GM23338 (cell line): ENCODE measurements at places on chromosomes 7 and 10.

DNA sequence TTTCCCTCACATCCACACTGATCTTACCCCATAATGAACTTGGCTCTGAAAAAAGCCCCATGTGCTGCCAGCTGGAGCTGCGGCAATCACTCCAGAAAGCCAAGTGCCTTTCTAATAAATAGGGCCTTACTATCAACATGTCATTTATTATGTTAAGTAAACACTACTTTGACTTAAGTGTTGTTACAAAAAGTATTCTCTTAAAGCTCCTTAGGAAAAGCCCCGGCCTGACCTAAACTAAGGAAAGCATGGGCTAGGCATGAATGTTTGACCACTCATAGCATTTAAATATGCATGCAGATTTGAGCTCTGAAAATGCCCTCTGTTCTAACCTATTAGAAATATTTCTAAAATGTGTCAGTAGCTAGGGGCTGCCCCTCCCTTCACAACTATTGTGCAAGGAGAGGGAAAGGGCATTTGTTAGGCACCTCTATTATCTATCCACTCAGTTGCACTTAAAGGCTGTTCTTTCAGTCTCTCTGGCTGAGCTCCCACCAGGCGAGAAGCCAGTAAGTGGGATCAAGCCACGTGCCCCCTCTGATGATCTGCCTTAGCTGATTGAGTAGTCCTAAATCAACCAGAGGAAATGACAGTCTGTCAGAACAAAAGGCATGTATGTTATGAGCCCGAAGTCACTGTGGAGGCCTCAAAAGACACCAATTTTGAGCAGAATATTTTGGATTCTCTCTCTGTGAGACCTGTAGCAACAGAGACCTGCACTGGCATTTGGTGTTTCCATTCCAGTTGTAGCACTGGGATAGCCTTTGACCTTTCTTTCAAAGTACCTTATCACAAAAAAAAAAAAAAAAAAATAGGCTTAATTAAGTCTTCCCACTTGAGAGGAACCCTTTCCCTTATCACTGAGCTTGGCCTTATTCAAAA is 77.1 kb downstream of the ITGB8 start:
- no peaks in the 10 kb centered on the region for H3K27me3 ChIP-seq
- H3K27ac ChIP-seq, result no peak overlapping the region
- no peak for DNase-seq
- no peaks in the 10 kb centered on the region for H3K36me3 ChIP-seq

DNA sequence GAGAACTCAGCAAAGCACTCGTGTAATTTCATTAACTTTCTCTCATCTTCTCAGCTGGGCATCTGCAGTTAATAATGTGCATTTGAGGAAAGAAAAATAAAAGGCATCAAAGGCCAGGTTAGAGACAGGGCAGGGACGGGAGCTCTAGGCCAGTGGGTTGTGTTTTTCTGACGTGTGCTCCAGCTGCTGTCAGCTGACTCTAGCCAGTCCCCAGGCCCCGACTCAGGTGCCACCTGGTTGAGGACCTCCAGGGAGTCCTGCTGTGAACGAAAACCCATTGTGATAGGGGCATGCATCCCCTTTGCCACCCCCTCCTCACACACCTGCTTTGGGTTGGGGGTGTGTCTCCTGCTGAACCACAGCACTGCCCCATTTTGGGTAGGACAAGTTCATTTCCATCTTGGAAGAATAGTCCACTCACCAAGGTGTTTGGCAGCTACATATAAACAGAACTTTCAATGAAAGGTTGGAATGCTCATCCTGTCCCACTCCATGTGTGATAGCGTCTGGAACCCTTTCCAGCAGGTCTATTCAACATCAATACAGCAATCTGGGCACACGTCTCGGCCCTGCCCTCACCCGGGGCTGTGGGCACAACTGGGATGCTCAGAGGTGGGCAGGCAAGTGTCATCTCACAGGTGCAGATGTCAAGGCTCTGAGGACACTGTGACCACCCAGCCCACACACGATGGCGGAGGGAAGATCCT is 146.1 kb upstream of the FAM20C start:
- H3K36me3 ChIP-seq, result no peaks in the 10 kb centered on the region
- DNase-seq, result no peak
- no peaks in the 10 kb centered on the region for H3K27me3 ChIP-seq
- no peak overlapping the region for H3K27ac ChIP-seq

- H3K27me3 ChIP-seq, result no peaks in the 10 kb centered on the region
- H3K27ac ChIP-seq, result no peak overlapping the region
- H3K4me1 ChIP-seq, result peaks cover 11% of the 10 kb centered on the region; the same call in 1 of the 2 replicates
- H3K36me3 ChIP-seq, result no peaks in the 10 kb centered on the region
- DNase-seq, result no peak
Measured at GRCh38 chr7:80611779-80612178, 26.7 kb upstream of the CD36 start.

- DNase-seq, result no peak
- H3K27me3 ChIP-seq, result no peaks in the 10 kb centered on the region
- no peak overlapping the region for H3K4me3 ChIP-seq
Measured at GRCh38 chr7:18895456-18895855, 222.0 kb downstream of the TWIST1 start.

GRCh38 chr10:133177380-133178157 is 17.6 kb downstream of the KNDC1 start:
- H3K27me3 ChIP-seq, result no peaks in the 10 kb centered on the region
- no peaks in the 10 kb centered on the region for H3K4me1 ChIP-seq
- no peak overlapping the region for H3K27ac ChIP-seq
- DNase-seq, result no peak
- no peak overlapping the region for H3K4me3 ChIP-seq

DNA sequence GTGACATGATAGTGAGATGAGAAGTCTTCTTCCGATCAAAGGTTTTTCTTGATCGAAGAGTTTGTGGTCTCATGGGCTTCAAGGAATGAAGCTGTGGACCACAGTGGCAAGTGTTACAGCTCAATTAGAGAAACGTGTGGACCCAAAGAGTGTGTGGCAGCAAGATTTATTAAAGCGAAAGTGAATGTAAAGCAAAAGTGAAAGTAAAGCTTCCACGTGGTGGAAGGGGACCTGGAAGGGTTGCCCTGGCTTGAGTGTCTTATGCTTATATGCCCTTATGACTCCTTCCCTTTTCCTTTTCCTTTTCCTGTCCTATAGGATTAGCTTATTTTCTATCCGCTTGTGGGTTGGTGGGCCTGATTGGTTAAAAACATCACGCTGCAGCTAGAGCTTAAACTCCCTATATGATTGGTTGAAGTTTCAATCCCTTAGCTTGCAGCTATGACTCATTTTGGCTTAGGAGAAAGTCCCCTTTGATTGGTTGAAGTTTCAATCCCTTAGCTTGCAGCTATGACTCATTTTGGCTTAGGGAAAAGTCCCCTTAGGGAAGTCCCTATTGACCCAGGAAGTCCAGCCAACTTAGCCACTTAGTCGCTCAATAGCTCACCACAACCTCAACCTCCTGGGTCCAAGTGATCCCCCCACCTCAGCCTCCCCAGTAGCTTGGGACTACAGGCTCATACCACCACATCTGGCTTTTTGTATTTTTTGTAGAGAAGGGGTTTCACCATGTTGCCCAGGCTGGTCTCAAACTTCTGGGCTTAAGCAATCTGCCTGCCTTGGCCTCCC is 34.7 kb downstream of the MRPS24 start:
- H3K4me3 ChIP-seq, result no peak overlapping the region
- no peak overlapping the region for H3K27ac ChIP-seq
- H3K36me3 ChIP-seq, result no peaks in the 10 kb centered on the region; the same call in 1 of the 2 replicates
- H3K27me3 ChIP-seq, result no peaks in the 10 kb centered on the region
- H3K4me1 ChIP-seq, result no peaks in the 10 kb centered on the region

GRCh38 chr7:69963393-69963792 is 365.1 kb downstream of the AUTS2 start:
- H3K4me3 ChIP-seq, result no peak overlapping the region
- peaks cover 36% of the 10 kb centered on the region for H3K4me1 ChIP-seq
- no peaks in the 10 kb centered on the region for H3K36me3 ChIP-seq
- H3K27me3 ChIP-seq, result no peaks in the 10 kb centered on the region
- no peak for DNase-seq

DNA sequence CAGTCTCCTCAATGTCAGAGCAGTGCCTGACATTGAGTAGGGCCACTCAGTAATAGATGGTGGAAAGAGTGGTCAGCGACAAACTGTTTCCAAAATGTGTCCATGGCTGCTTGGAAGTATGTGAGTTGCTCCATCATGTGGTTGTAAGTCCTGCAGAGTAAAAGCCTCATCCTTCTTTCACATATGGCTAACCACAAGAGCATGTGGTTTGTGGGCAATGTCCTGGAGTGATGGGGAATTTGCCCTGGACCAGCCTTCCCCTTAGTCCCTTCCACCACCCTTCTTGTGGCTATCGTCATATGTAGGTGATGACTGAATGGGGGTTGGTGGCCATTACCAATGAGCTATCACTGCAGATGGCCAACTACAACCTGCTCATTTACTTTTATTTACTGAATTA is 33.0 kb upstream of the PLXNA4 start:
- H3K27ac ChIP-seq, result no peak overlapping the region
- H3K36me3 ChIP-seq, result no peaks in the 10 kb centered on the region
- H3K27me3 ChIP-seq, result no peaks in the 10 kb centered on the region
- H3K4me3 ChIP-seq, result no peak overlapping the region
- DNase-seq, result no peak

- H3K4me1 ChIP-seq, result peaks cover 16% of the 10 kb centered on the region
- no peaks in the 10 kb centered on the region for H3K36me3 ChIP-seq
- no peak for DNase-seq
- no peak overlapping the region for H3K4me3 ChIP-seq
Measured at GRCh38 chr10:80528185-80528700, 9.5 kb upstream of the SH2D4B start.

DNA sequence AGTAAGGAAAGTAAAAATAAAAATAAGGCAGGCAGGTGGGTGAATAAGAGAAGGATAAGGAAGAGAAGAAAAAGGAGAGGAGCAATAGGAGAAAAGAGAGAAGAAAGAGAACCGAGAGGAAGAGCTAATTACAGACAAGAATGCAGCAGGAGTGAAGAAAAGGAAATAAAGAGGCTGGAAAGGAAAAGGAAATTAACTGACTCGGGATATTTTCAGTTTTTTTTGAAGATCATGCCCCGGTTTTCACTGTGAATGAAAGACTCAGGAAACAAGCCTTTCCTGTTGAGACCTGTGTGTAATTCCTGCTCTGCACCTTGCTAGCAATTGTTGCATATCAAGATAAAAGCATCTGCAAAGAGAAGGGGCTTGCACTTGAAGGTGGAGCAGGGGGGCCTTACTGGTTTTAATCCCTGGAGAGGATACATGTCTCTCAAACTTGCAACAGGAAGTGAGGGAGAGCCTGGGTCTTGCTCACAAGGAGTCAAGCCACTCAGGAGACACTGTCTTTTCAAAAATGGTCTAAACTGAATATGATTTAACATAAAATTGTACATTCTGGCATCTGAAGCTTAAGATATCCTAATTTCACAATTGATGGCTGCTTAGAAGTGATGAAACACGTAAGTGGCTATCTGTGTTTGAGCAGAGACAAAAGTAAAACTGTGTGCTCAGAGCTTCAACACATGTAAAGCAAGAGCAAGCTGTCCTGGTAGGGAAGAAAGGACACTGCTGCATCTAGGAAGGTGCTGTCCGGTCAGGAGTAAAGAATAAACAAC is 157.6 kb downstream of the FAM107B start:
- no peaks in the 10 kb centered on the region for H3K36me3 ChIP-seq
- DNase-seq, result no peak
- H3K27me3 ChIP-seq, result no peaks in the 10 kb centered on the region
- no peak overlapping the region for H3K4me3 ChIP-seq

- peak overlapping the region; percentile 64 for H3K27ac ChIP-seq
- peaks cover 26% of the 10 kb centered on the region for H3K4me1 ChIP-seq
- no peaks in the 10 kb centered on the region for H3K36me3 ChIP-seq
- no peak for DNase-seq
- H3K27me3 ChIP-seq, result no peaks in the 10 kb centered on the region
Measured at GRCh38 chr10:112792487-112793201, 157.4 kb upstream of the TCF7L2 start.

GRCh38 chr10:131770946-131771633 is 129.7 kb upstream of the PPP2R2D start:
- no peaks in the 10 kb centered on the region for H3K36me3 ChIP-seq
- H3K27me3 ChIP-seq, result no peaks in the 10 kb centered on the region
- DNase-seq, result no peak
- H3K4me3 ChIP-seq, result no peak overlapping the region
- H3K4me1 ChIP-seq, result no peaks in the 10 kb centered on the region
- H3K27ac ChIP-seq, result no peak overlapping the region

GRCh38 chr10:21160116-21160515 is 263.0 kb upstream of the NEBL start:
- no peaks in the 10 kb centered on the region for H3K27me3 ChIP-seq
- H3K4me1 ChIP-seq, result peaks cover 14% of the 10 kb centered on the region
- DNase-seq, result no peak
- H3K36me3 ChIP-seq, result no peaks in the 10 kb centered on the region; the same call in 1 of the 2 replicates
- H3K4me3 ChIP-seq, result no peak overlapping the region

GRCh38 chr10:18109341-18109870 is 30.8 kb upstream of the CACNB2 start:
- no peaks in the 10 kb centered on the region for H3K36me3 ChIP-seq
- no peak for DNase-seq
- H3K27me3 ChIP-seq, result no peaks in the 10 kb centered on the region
- H3K4me3 ChIP-seq, result no peak overlapping the region
- no peaks in the 10 kb centered on the region for H3K4me1 ChIP-seq

- DNase-seq, result no peak
- no peak overlapping the region for H3K4me3 ChIP-seq
- no peaks in the 10 kb centered on the region for H3K27me3 ChIP-seq
- no peaks in the 10 kb centered on the region for H3K36me3 ChIP-seq
- H3K27ac ChIP-seq, result no peak overlapping the region
Measured at GRCh38 chr10:4051641-4052151, 266.7 kb upstream of the KLF6 start.

- DNase-seq, result no peak
- peaks cover 15% of the 10 kb centered on the region for H3K4me1 ChIP-seq
- H3K4me3 ChIP-seq, result no peak overlapping the region
- no peak overlapping the region for H3K27ac ChIP-seq
Measured at GRCh38 chr7:12802070-12802469, 114.6 kb downstream of the ARL4A start.

GRCh38 chr10:91201213-91201996 is 19.1 kb upstream of the PCGF5 start:
- no peak overlapping the region for H3K4me3 ChIP-seq
- peaks cover 19% of the 10 kb centered on the region for H3K4me1 ChIP-seq
- DNase-seq, result no peak
- H3K36me3 ChIP-seq, result no peaks in the 10 kb centered on the region

- H3K27me3 ChIP-seq, result no peaks in the 10 kb centered on the region
- no peak overlapping the region for H3K27ac ChIP-seq
- peak; percentile 76 for DNase-seq
- H3K4me1 ChIP-seq, result peaks cover 7% of the 10 kb centered on the region; the same call in 1 of the 2 replicates
- H3K36me3 ChIP-seq, result no peaks in the 10 kb centered on the region
Measured at GRCh38 chr7:108613147-108613948, 43.7 kb downstream of the DNAJB9 start.

- no peak for DNase-seq
- H3K4me1 ChIP-seq, result no peaks in the 10 kb centered on the region
- H3K27me3 ChIP-seq, result no peaks in the 10 kb centered on the region
- H3K36me3 ChIP-seq, result no peaks in the 10 kb centered on the region
Measured at GRCh38 chr7:7576344-7576743, 9.7 kb downstream of the MIOS start.

GRCh38 chr10:69243817-69244216 is 23.7 kb downstream of the HKDC1 start:
- H3K36me3 ChIP-seq, result no peaks in the 10 kb centered on the region
- no peak overlapping the region for H3K4me3 ChIP-seq
- H3K27me3 ChIP-seq, result no peaks in the 10 kb centered on the region
- no peak for DNase-seq

GRCh38 chr10:70967591-70968587 is 79.5 kb upstream of the PCBD1 start:
- H3K4me3 ChIP-seq, result no peak overlapping the region
- H3K27me3 ChIP-seq, result no peaks in the 10 kb centered on the region
- peak; percentile 33 for DNase-seq
- H3K27ac ChIP-seq, result no peak overlapping the region
